Umbilical cord (tissue), 2 donors: ENCODE measurements at places on chromosomes 13 and 19. TPM values are rescaled to one million over a fixed set of nuclear protein-coding genes. Genes with fewer than 3 reads are reported as not detected.
A peak's percentile ranks its signal among the peaks of the same experiment; 100 is the strongest.

Gene FFAR2
- 0.72 TPM for total RNA-seq

Gene LRRC63
- 0.72 TPM for total RNA-seq

Gene LGALS7B
- total RNA-seq, result 139 TPM

Gene ITGBL1
- total RNA-seq, result 5.1 TPM

Gene CIRBP
- 319 TPM for total RNA-seq

- no peak for DNase-seq
Observed at GRCh38 chr19:49799271-49799797, 13.8 kb downstream of the FUZ start.

GRCh38 chr19:6030214-6030507 is 52.2 kb upstream of the RANBP3 start:
- no peak for DNase-seq

GRCh38 chr13:39684531-39685137 is 29.2 kb downstream of the COG6 start:
- peak; percentile 26 for DNase-seq

DNA sequence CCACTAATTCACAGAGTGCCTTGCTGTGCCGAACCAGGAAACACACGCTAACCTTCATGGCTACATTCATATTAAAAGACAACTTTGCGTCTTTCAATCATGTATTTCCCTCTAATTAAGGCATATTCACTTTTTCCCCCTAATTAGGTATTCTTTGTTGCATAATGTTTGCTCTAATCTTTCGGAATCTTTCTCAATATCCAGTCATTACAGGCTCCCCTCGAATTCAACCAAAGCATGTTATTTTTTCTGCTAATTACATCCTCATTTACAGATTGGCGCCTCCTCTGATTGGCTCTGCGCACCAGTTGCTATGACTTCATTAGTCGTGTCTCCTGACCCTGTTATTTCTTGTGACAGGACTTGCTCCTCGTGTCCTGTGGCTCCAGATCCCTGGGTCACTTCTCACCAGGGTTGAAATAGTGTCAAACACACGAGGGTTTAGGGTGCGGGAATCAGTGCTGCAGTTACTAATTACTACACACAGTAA is 226.7 kb upstream of the TSHZ3 start:
- DNase-seq, result no peak

GRCh38 chr13:20171364-20171763 is 10.5 kb upstream of the GJA3 start:
- DNase-seq, result no peak

GRCh38 chr19:40059624-40060023 is 3.6 kb upstream of the ZNF780B start:
- no peak for DNase-seq

DNA sequence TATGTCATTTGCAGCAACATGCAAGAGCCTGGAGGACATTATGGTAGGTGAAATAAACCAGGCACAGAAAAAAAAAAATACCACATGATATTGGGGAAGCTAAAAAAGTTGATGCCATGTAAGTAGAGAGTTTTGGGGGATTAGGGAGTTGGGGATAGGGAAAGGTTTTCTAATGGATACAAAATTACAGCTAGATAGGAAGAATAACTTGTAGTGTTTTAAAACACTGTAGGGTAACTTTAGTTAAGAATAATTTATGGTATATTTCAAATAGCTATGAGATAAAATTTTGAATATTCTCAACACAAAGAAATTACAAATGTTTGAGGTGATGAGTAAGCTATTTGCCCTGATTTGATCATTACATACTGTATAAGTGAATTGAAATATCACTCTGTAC is 1456.7 kb upstream of the MIR17HG start:
- no peak for DNase-seq
